ENCODE measurements at places on chromosomes 16 and 17.

GRCh38 chr17:7404737-7405349 lies 946 bp upstream of the TMEM256 start:
- no peak for DNase-seq

DNA sequence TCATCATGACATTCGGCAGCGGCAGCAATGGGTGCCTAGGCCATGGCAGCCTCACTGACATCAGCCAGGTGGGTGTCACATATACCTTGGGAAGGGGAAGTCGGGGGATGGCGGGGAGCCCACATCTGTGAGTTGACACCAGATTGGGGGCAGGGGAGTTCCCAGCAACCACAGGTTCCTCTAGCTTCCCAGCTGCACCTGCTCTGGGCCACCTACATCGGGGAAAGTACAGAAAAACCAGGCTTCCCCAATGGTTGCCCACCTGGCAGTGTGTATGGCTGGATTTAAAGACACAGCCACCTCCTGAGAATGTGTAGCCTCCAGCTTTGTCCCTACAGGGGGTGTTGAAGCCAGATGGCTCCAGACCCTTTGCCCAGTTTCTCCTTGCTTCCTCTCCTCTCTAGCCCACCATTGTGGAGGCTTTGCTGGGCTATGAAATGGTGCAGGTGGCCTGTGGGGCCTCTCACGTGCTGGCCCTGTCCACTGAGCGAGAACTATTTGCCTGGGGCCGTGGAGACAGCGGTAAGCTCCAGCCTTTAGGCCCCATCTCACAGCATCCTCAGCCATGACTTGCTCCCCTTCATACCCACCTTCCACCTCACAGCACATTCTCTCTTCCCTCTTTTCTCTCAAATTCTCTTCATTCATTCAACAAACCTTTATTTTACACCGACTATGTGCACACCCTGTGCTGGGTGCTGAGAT lies 5.0 kb upstream of the TRAF4 start:
- DNase-seq: no peak

GRCh38 chr17:79920751-79921410 lies 81.6 kb upstream of the CBX4 start:
- DNase-seq: no peak

DNA sequence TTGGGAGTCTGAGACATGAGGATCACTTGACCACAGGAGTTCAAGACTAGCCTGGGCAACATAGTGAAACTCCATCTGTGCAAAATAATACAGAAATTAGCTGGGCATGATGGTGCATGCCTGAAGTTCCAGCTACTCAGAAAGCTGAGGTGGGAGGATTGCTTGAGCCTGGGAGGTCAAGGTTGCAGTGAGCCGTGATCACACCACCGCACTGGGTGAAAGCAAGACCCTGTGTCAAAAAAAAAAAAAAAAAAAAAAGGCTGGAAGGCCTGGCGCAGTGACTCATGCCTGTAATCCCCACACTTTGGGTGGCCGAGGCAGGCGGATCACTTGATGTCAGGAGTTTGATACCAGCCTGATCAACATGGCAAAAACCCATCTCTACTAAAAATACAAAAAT lies 8.1 kb downstream of the UBN1 start:
- no peak for DNase-seq

DNA sequence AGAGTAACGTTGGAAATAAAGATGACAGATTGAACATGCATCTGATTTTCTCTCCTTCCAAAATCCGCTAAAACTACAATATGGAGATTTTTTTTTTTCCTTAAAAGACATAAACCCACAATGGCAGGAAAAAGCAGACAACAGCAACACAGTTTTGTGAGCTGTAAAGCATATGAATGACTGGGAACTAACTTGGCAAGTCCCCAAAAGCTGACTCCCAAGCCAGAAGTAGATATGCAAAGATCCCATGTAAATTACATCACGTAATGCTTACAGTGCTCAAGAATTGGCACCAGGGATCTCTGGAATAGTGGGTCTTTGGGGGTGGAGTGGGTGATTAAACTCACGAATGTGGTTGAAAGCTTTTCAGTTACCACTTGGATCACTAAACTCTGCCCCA lies 106.6 kb downstream of the ELAC2 start:
- DNase-seq: no peak

GRCh38 chr17:78527345-78527744 lies 49.9 kb downstream of the DNAH17 start:
- DNase-seq: no peak

- no peak for DNase-seq
These were observed 3.3 kb downstream of the ARL4D start for GRCh38 chr17:43402078-43402477.

- no peak for DNase-seq
These were observed 8.2 kb downstream of the ADCY7 start for GRCh38 chr16:50274326-50275097.

Data from HCT116 (cell line).